NCI-H2171 treated with DMSO at 0.1 percent for 48 hours (cell line): ENCODE measurements at places on chromosomes 16 and 17.

- DNase-seq: no peak
These were observed 72.1 kb downstream of the RPTOR start for GRCh38 chr17:80616705-80617104.

GRCh38 chr16:72362973-72363372 is 191.0 kb upstream of the PMFBP1 start:
- DNase-seq: no peak

GRCh38 chr17:65170839-65171238 is 33.7 kb downstream of the RGS9 start:
- DNase-seq: peak; percentile 54

DNA sequence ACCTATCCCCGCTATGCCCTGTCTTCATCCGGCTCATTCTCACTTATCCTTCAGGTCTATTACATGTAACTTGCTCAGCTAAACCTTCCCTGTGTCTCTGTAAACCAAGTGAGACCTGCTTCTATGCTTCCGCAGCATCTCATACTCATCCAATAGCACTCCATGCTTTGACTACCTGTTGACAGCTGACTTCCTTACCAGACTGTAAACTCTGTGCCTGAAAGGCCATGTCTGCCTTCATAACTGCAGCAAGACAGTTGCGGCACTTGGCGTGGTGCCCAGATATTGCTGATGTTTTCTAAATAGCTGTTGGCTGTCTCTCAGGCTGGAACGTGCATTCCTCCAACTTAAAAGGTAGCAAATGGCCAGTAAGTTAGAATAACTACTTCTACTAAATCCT is 1.8 kb upstream of the OR1E1 start:
- peak; percentile 33 for DNase-seq

DNA sequence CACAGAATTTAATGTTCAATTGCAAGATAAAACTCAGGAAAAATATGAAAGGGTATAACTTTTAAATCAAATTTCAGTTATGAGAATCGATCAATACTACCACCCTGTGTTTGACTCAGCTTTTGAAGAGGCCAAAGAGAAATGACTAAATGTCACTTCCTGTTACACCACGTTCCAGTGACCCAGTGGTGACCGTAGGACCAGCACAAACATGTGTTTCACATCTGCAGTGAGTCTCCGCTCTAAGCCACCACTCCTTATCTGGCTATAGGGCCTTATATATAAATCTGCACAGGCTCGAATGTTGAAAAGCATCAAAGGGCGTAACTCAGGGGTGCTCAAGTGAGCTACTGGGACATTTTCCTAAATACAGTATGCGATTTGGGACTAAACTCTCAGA is 36.1 kb downstream of the CYB5D2 start:
- DNase-seq: no peak

GRCh38 chr16:85648805-85649204 is 35.7 kb downstream of the GSE1 start:
- no peak for DNase-seq

DNA sequence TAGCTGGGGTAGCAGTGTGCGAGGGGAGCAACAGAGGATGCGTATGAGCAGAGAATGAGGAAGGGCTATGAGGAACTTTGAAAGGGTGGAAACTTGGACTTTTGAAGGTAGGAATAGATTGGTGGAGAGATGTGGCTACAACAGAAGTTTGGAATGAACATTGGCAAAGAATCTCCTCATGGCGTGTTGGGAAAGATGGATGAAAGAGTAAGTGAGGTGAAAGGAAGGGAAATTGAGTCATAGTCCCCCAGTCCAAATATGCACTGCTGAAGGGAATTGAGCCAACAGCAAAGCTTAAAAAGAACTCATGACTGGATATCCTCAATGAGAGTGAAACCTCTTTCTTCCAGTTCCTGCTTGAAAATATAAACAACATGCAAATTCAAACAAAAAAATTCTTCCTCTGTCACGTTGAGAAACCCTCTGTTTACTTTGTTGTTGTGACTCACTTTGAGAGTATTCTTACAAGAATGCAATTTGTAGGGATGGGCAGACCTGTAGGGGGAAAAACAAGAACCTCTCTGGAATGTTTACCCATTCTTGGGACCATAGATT is 313.2 kb upstream of the KCNJ16 start:
- DNase-seq: no peak

GRCh38 chr17:67813803-67814180 is 11.5 kb upstream of the BPTF start:
- DNase-seq: no peak

DNA sequence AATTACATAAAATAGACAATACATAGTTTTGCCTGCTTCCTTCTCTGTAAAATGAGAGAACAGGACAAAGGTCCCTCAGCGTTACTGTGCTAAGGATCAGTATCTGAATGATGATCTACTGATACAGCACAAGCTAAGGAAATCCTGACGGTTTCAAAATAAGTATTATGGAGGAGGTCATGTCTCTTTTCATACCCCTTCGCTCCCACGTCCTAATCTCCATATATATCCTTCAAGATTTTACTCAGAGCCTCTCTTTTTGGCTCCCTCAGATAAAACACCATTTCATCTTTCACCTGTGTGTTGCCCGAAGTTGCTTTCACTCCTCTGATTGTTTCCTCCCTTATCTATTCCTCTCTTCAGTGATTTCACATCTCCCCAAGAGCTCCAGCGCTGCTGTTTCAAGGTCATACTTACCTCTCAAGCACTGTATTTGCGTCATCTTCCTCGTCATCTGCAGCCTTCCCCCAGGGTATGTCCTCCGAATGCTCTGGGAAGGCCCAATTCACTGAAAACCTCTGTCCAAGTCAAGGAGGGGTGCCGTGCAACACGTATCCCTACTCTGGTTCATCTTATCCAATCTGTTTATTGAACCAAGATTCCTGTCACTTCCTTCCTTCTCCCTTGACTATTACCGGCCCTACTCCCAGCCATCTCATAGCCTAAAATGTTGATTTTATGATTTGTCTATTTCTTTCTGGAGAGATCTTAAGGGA is 1.2 kb upstream of the BLTP2 start:
- DNase-seq: no peak

- DNase-seq: no peak
These were observed 509.6 kb downstream of the MAF start for GRCh38 chr16:79090966-79091365.

DNA sequence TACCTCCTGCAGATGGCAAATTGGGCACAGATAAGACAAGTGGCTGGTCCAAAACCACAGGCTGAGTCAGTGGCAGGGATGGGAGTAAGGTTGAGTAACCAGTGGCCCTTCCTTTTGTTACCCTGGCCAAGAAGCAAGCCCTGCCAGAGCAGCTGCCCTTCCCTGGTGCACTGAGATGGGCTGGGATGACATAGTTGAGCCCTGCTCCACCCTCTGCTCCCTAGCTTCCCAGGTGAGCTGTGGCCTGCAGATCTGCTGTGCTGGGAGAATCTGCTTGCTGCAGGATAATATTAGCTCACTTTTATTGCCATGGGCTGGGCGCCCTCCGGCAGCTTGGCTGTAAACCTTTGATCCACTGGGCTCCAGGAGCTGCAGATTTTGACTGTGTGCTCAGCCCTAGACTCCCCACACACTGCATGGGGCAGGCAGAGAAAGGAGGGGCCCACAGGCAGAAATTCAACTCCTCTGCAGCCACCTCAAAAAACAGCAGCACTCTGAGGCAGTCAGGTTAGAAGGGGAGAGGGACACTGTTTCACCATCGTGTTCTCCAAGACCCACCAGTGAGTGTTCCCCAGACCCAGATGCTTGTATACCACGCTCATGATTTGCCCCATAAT is 101.8 kb downstream of the CBLN1 start:
- DNase-seq: no peak

GRCh38 chr17:17048106-17048505 is 5.8 kb downstream of the MPRIP start:
- DNase-seq: no peak

GRCh38 chr17:37024181-37024637 is 75.5 kb downstream of the AATF start:
- DNase-seq: no peak

DNA sequence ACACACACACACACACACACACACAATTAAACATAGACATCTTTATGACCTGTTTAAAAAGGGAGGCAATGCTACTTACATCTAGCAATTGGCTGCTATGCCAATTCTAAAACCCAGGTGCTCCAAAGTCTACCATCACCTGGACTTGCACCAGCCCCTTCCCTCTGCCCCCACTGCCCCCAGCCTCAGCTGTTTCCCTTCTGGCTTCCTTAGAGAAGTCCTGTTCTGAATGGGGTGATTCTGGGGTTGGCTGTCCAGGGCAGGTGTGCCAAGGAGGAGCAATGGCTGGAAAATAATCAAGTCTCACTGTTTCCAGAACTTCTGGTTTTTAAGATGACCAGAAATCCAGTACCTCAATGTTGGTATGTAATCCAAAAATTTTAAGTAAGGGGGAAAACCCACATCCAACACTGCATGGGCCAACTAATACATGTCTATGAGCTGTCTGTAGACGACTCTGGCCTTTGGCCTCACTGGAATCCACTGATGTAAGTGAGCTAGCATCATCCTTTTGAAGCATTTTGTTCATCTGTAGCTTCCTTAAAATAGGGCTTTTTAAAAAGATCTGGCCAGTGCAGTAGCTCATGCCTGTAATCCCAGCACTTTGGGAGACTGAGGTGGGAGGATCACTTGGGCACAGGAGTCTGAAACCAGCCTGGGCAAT is 2.1 kb downstream of the IFT20 start:
- DNase-seq: no peak

DNA sequence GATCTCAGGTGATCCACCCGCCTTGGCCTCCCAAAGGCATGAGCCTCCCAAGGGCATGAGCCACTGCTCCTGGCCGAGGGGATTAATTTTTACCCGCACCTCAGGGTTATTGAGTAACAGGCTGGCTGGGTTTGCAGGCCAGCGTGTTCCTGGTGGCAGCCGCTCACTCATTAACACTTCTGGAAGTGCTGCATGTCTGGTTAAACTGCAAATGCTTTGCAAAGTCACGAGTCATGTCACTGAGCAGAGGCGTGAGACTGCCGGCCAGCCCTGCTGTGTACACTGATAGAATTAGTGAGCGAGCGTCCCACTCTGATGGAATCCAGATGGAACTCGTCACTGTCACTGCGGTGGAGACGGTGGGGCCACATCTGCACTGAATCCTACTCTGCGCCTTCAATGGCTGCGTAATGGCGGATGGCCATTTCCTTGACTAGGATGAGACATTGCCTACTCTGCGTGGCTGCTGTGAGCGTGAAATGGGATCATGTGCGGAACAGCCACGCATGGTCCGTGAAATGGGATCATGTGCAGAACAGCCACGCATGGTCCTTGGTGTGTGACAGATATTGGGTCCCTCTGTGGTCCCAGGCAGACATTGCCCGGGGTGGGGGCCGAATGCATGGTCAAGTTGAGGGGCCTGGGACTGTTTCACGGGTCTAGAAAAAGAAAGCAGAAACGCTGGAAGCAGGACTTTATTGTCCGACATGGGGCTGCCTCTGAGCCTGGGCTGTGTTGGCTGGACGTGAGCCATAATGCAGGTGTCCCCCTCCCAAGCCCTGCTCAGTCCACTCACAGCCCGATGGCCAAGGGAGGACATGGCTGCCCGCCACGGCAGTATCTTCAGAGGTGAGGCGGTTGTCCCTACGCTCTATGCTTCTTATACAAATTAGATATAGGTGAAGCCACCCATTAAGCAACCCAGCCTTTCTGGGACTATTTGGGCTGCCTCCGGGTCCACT is 740 bp upstream of the SLC5A10 start:
- no peak for DNase-seq

GRCh38 chr16:75267631-75268264 is 16.3 kb upstream of the BCAR1 start:
- DNase-seq: peak; percentile 95

DNA sequence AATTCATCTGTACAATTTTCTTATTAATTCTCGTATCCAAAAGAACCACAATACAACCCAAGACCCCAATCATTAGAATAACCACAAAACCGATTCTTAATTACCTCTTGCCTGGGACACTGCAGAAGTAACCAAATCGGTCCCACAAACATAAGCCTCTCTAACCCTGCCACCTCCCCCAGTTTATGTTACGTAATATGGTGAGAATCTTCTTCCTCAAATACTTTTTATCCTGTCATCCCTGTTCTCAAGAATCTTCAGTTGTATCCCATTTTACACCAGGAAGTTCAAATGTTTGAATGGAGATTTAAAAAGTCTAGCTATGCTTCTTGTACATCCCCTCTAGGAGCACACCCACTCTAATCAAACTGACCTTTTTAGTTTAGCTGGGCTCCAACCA is 269.3 kb upstream of the TBX2 start:
- DNase-seq: no peak

GRCh38 chr17:57782647-57783337 is 37.7 kb upstream of the CCDC182 start:
- peak; percentile 25 for DNase-seq

GRCh38 chr17:58531122-58531521 is 16.7 kb upstream of the MTMR4 start:
- DNase-seq: no peak

- DNase-seq: no peak
These were observed 485.7 kb downstream of the HS3ST4 start for GRCh38 chr16:26177438-26177837.

DNA sequence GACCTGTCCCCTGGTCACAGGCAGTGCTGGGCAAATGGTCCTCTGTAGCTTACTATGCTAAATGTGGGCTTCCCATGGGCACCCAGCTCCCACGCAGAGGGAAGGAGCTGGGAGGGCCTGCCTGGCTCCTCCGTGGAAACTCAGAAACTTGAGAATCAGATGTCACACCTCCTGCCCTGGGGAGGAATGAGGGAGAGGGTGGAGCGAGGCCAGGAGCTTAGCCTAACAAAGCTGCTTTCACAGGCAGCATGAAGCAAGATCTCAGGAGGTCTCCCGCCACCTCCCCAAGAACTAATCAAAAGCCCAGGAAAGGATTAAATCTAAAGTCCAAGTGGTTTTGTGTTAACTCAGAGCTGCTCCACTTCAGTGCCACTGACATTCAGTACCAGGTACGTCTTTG is 33.6 kb upstream of the XYLT2 start:
- DNase-seq: no peak

GRCh38 chr16:85048921-85049562 is 21.4 kb downstream of the KIAA0513 start:
- DNase-seq: no peak

- DNase-seq: no peak
These were observed 1.9 kb downstream of the ZNF843 start for GRCh38 chr16:31440516-31441184.

- DNase-seq: no peak
These were observed 10.2 kb downstream of the CRYBA1 start for GRCh38 chr17:29256735-29257466.

DNA sequence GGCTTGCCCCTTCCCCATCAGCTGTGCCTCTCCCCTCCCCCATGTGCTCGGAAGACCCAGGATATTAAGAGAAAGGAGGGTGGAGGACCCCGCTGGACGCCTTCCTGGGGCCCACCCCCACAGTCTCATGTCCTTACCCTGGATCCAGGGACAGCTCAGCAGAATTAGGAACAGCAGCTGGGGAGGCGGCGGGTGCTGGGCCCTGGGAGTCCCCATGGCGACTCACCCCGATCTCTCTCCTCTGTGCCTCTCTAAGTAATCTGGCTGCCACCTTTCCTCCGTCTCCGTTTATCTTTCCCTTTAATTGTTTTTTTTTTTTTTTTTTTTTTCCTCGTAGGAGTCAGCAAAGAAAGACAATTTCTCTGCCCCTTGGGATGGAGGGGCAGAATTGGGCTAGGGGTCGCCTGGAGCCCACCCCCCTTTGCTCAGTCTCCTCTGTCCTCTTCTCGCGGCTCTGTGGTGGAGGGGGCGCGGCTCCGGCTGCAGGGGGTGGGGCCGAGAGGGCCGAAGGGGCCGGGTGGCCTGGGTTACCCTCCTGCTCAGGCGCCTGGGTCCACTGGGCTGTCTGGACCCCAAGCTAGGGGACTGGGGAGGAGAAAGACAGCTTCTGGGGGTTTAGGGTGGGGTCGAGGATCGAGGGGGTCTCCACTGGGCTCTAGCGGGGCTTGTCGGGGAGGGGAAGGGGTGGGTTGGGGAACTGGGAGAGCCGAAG is 390 bp downstream of the SEZ6L2 start:
- peak; percentile 71 for DNase-seq
